Activated T-helper 1 cell treated with anti-CD3 and anti-CD28 coated beads, Interleukin-2, amount 50 U/mL, for 16 hours (primary cell): ENCODE measurements at places on chromosomes 3 and 15.

DNA sequence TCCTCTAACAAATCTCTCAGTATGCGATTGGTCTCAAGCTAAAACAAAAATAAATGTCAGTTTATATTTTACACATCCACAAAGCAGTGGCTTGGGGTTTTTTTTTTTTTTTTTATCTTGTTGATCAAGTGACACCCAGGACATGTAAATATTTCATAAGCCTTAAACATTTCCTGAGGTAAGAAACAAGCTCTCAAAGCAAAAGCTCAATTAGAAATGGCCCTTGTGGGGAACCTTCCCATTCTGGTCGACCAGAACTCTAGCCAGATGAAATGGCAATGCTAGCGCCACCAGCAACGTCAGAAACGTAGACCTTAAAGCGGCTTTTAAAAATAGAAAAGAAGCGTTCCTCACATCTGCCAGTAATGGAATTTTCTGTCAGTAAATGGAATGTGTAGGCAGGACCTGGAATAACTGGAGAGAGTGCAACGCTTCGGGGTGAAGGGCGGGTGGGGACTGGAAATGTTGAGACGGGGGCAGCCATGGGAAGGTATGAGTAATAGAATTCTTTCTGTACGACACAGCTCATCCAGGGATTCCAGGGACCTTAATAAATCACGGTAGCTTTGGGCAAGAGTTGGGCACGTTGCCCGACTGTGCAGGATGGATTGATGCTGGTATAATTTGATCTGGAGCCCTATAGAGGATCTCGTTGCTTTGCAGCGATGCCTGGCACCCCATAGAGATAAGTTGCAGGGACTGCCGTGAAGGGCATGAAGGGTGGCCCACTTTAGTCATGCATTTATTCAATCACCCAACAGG, 44.4 kb downstream of the BTD start:
- no peak for DNase-seq

DNA sequence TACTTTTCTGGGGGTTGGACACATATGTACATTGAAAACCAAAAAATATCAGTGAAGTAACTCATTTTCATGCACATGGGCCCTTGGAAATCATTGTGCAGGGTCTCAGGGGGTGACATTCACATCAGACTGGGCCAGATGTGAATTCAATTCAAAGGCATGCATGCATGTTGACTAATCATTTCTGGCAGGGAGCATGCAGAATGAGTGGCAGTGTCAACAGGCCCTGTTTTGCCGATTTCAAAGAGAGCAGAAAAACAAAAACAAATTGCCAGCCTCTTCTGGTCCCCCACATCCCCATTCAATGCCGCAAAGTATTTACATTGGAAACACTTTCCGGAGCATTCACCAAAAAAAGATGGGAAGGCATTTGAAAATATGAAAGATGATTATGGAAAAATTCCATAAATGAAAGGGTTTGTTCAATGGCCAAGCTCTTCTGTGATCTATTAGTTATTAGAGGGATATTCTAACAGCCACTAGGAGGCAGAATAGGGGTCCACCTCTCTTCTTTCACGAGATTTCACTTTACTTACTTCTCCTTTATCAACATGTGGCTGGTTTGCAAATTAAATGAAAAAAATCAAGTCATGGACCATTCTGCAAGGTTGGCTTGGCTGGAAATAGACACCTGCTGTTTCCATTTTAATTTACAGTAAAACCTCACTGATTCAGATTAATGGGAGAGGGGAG, 119.9 kb upstream of the FEZF2 start:
- DNase-seq = no peak

DNA sequence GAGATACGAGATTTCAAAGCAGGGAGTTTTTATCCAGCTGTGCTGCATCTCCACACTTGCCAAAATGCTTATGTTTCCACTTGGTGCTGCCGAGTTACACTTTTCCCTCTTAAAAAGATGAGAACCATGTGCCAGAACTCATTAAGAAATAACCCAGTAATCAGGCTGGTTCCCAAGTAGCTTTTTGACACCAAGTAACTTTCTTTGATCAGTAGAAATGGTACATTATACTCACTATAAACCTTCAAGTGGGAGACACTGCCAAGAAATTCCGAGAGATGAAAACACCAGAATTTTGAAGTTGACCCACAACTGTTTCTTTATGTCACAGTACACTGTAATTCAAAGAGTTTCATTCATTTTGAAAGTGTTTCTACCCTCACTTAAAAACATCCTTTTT, 164.6 kb upstream of the CCDC54 start:
- no peak for DNase-seq

DNA sequence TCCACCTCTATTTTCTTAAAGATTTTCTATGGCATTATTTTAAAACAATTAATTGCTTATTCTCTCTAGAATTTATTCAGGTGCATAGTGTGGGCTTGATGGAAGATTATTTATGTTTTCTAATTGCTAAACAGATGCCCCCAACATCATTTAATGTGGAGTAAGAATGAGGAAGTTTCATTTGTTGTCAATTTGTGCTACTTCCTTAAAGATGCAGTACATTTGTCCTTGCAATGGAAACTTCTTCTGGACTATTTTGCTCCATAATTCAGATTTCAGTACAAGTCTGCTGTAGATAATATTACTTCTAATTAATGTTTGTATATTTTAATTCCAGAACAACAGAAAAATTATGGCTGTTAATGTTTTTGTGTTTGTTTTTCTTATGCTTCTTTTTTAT, 104.8 kb downstream of the TGFBR2 start:
- no peak for DNase-seq

- no peak for DNase-seq
These were observed 20.8 kb downstream of the PPARG start for GRCh38 chr3:12309716-12310115.

DNA sequence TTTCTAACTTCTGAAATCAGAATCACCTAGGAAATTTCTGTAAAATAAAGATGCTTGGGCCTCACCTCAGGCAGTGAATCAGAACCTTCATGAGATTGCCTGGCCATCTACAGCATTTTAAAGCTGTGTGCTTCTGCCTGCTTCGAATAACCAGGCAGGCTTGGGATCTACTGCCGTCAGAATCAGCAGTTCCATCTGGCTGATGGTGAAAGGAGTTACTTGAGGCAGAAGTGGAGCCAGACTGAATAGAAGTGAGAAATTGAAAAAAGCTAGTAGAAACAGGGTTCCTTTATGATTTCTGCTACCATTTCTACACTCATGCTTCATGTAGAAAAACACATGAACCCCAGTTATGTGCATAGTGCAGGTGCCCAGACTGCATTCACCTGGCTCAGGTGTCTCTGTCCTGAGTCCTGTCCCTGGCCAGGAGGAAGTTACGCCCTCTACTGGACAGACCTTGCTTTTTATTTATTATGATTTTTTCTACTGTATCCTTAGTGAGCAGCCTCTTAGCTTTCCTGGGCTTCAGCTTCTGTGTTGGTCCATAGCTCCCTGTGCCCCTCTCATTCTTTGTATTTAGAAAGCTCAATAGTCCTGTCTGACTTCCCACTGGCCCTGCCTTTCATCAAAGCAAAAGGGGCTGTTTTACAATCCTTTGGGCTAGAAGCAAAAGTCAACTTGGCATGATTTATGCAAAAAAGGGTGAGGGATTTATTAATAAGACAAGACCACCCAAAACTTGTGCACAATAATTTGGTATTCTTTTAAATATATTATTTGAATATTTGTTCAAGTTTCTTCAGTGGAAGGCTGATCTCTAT, 200.8 kb upstream of the GOLGA6L4 start:
- DNase-seq = no peak

GRCh38 chr3:117874028-117874690, 1160.5 kb downstream of the IGSF11 start:
- no peak for DNase-seq

GRCh38 chr15:94282269-94283250, 51.2 kb downstream of the MCTP2 start:
- DNase-seq = no peak

GRCh38 chr3:198109883-198110282, 149.9 kb downstream of the LMLN start:
- no peak for DNase-seq

DNA sequence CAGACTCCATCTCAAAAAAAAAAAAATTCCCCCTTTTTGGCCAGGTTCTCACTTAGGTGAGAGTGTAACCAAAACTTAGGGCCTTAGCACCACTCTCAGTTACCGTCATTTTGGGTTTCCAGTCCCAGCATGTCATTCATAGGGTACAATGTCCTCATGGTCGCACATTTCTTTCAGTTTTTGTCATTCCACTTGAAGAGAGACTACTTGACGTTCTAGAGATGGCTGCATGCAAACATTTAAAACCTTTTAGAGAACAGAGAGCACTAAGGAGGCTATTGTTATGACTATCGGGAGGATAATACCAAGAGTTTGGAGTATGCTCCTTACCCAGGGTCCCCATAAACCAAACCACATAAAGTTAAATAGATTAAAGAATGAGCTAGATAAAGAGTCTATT, 37.9 kb upstream of the THUMPD3 start:
- DNase-seq = no peak

DNA sequence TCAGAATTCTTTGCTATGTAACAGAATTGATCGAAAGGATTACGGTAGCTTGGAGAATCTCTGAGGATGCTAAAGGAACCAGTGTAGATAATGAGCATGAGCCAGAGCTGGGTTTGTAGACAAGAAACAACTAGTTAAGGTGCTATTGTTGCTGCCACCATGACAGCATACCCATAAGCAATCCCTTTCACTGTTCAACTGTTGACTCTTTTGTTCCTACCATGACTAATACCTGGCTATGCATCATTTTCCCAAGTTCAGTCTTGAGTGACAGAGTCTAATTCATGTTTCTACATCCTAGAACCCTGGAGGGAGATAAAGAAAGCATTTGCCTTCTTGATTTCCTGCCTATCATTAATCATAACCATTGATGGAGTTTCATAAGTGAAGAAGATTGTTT, 600.3 kb downstream of the OTOL1 start:
- DNase-seq = no peak

DNA sequence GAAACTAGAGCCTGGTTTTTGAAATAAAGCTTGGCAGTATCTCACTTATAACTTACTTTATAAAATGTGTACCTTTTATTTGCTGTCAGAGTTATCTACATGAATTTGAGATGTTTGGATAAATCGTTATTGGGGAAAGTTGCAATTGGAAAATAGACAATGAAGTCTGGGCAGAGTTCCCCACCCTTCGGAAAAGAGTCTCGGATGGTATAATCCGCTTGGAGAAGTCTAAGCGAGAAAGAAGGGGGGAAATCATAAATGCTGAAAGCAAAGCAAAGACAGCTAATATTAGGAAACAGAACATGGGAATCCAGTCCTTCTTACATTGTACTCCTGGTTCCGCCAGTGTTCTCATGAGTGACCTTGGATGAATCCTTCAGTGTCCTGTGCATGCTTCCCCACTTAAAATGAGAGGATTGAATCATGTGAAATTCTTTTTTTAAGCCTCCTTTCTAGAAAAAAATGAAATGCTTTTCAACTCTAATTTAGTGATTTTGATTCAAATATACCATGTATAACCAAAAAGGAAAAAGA, 162.4 kb downstream of the ATG7 start:
- no peak for DNase-seq

DNA sequence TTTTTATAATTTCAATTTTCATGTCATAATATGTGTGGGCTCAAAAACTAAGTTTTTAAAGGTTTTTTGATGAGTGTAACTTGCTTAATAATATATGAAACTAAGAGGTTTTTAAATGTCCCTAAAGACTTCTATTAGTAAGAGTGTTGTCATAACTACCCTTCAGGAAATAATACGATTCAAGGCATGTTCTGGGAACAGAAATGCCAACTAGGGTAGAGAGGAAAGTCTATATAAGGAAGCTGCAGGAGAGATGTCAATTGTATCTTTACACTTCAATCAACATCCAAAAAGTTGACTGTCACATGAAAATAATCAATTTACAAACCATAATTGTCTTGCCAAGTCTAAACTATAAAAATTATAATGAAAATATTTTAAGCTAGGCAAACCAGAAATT, 76.3 kb downstream of the SMARCC1 start:
- DNase-seq = no peak

DNA sequence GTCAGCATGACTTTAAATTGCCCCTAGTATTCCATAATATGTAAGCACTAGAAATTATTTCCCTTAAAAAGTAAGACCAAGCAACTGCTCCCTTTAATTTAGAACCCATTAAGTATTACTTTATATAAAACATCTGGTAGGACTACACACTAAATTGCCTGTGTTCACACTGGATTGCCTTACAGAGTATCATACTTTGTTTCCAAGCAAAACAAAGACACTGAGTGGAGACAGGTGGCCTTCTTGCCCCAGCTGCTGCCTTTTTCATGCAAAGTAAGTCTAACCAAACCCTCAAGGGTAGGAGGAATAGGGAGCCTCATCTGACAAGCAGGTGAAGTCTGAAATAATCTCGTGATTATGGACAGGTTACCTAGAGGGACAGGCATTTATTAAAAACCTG, 87.3 kb downstream of the PEX5L start:
- no peak for DNase-seq

DNA sequence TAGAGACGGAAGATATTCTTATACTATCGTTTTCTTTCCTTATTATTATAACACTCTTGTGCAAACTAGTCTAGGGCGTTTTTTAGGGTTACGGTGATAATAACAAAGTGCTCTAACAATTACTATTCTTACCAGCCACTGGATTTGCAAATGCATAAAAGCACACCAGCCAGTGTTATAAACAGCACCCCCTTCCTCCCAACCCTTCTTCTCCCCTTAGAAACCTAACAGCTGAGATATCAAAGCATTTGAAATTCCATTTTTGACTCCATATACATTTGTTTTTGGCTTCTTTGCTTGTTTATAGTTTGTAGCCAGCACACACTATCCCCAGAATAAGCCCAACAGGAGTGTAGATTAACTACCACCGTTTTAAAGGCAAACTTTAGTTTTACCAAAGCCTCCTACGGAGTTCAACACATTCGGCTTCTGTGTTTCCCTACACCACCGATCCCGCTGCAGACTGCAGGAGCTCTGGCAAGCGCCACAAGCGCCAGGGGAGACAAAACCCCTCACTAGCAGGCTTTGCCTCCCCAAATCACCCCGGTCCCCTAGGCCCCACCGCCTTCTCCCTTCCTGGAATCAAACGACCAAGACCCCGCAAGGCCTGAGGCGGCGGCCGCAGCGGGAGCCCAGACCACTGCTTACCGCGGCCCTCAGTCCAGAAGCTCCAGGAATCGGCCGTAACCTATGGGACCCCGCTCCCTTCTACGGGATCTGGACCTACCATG, 461 bp downstream of the COPB2 start:
- no peak for DNase-seq

GRCh38 chr3:16467393-16467792, 46.1 kb downstream of the RFTN1 start:
- no peak for DNase-seq

DNA sequence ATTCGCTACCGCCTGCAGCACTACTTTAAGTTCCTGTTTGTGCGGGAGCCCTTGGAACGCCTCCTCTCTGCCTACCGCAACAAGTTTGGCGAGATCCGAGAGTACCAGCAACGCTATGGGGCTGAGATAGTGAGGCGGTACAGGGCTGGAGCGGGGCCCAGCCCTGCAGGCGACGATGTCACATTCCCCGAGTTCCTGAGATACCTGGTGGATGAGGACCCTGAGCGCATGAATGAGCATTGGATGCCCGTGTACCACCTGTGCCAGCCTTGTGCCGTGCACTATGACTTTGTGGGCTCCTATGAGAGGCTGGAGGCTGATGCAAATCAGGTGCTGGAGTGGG, 995 bp downstream of the CHST14 start:
- no peak for DNase-seq

- no peak for DNase-seq
These were observed 43.7 kb downstream of the ATP8B4 start for GRCh38 chr15:50075319-50075718.
